ENCODE measurements at places on chromosomes 6 and 20.

GRCh38 chr20:38125157-38126056, 39.7 kb downstream of the TGM2 start:
- DNase-seq = no peak

- peak; percentile 35 for DNase-seq
Measured at GRCh38 chr6:46325561-46326530, 155.1 kb upstream of the ENPP5 start.

GRCh38 chr6:90144396-90144795, 152.2 kb downstream of the BACH2 start:
- no peak for DNase-seq

GRCh38 chr20:10470276-10470675, 35.2 kb downstream of the SLX4IP start:
- no peak for DNase-seq
